ENCODE measurements at places on chromosomes 3 and 15. TPM values are rescaled to one million over a fixed set of nuclear protein-coding genes. Genes with fewer than 3 reads are reported as not detected.

The PLSCR2 gene
- total RNA-seq, result 0.47 TPM

The PLSCR5 gene
- not detected for total RNA-seq

The CCR3 gene
- 0.47 TPM for total RNA-seq

The CILP gene
- total RNA-seq, result 9.8 TPM

The GOLGA8N gene
- total RNA-seq, result 16.7 TPM

The RHOV gene
- total RNA-seq, result 3.3 TPM

The MYZAP gene
- 2.7 TPM for total RNA-seq

The SV2B gene
- total RNA-seq, result 2.1 TPM

The LRRC31 gene
- total RNA-seq, result not detected

The UCN2 gene
- 0.29 TPM for total RNA-seq

The TM6SF1 gene
- total RNA-seq, result 12.4 TPM

The CACNA2D3 gene
- 3.6 TPM for total RNA-seq

The ZPLD1 gene
- 0.12 TPM for total RNA-seq

The PLA2G4D gene
- total RNA-seq, result not detected

The GHSR gene
- total RNA-seq, result not detected

The SNX33 gene
- total RNA-seq, result 12.4 TPM

The SNRPN gene
- total RNA-seq, result 188 TPM

The TGM4 gene
- total RNA-seq, result not detected

The HIGD2B gene
- total RNA-seq, result not detected

The UBL7 gene
- 36.9 TPM for total RNA-seq

The ABHD14A gene
- 17.0 TPM for total RNA-seq

The MORC1 gene
- total RNA-seq, result 0.35 TPM

The PDE12 gene
- 14.4 TPM for total RNA-seq

The NR2E3 gene
- total RNA-seq, result 1.2 TPM

The PAK6 gene
- total RNA-seq, result 9.8 TPM

The NCKIPSD gene
- 19.3 TPM for total RNA-seq

The SLC51B gene
- 1.5 TPM for total RNA-seq

The C3orf49 gene
- not detected for total RNA-seq

The ADAMTSL3 gene
- total RNA-seq, result 11.9 TPM

The AQP9 gene
- total RNA-seq, result 3.2 TPM

All from metanephros (tissue), 2 donors.